ENCODE measurements at places on chromosomes 2 and 18. TPM values are rescaled to one million over a fixed set of nuclear protein-coding genes. Genes with fewer than 3 reads are reported as not detected.

Gene C2orf81
- total RNA-seq, result 4.4 TPM

Gene CNGA3
- total RNA-seq, result not detected

Gene ZNF407
- 3.0 TPM for total RNA-seq

Gene FBXO48
- total RNA-seq, result 0.71 TPM

Gene ANKRD36C
- 4.3 TPM for total RNA-seq

Gene LIPG
- 0.10 TPM for total RNA-seq

Gene ACAA2
- 61.2 TPM for total RNA-seq

Data from A549 treated with DMSO at 1 μM for 4 hours (cell line).